ENCODE measurements at places on chromosomes 7 and 10. TPM values are rescaled to one million over a fixed set of nuclear protein-coding genes. Genes with fewer than 3 reads are reported as not detected.

GRCh38 chr7:23133797-23134196 is 28.2 kb downstream of the KLHL7 start:
- DNase-seq, result no peak

GRCh38 chr7:79778786-79779770 is 325.6 kb upstream of the MAGI2 start:
- DNase-seq, result no peak

GRCh38 chr7:28038175-28038797 is 142.3 kb downstream of the JAZF1 start:
- no peak for DNase-seq

- no peak for DNase-seq
These were observed 94.1 kb upstream of the ARMC3 start for GRCh38 chr10:22833781-22834180.

The TAS2R4 gene
- 6.3 TPM for total RNA-seq

Measured in thyroid gland (tissue), 4 donors.